ENCODE measurements at places on chromosomes 13 and 19.

GRCh38 chr13:97385854-97386253, 48.1 kb upstream of the RAP2A start:
- DNase-seq: no peak

DNA sequence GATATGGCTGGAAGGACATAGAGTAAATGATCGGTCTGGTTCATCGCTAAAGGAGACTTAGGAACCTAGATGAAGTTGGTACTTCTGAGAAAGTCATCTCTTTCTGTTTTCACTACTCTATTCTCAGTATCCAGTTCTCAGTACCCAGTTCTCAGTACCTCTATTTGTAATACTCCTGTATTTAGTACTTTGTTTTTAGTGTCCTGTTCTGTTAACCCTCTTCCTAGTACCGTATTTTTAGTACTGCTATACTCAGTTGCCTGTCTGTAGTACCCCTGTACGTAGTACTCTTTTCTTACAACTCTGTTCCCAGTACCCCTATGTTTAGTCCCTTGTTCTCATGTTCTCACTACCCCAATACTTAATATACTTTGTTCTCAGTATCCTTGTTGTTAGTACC, 1.2 kb downstream of the RFXAP start:
- DNase-seq: no peak

- no peak for DNase-seq
These were observed 263.1 kb downstream of the ZNF536 start for GRCh38 chr19:30634996-30635975.

DNA sequence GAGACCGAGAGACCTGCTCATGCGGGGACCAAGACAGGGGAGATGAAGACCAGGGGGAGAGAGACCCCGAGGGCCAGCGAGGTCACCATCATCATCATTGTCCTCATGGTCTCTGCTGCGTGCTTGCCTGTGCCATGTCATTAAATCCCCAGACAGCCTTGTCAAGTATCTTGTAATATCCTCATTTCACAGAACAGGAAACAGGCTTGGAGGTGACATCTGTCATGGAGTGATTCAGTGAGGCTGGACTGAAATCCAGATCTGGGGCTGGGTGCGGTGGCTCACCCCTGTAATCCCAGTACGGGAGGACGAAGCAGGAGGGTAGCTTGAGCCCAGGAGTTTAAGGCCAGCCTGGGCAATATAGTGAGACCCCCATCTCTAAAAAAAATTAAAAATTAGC, 5.9 kb upstream of the NANOS2 start:
- DNase-seq: no peak

DNA sequence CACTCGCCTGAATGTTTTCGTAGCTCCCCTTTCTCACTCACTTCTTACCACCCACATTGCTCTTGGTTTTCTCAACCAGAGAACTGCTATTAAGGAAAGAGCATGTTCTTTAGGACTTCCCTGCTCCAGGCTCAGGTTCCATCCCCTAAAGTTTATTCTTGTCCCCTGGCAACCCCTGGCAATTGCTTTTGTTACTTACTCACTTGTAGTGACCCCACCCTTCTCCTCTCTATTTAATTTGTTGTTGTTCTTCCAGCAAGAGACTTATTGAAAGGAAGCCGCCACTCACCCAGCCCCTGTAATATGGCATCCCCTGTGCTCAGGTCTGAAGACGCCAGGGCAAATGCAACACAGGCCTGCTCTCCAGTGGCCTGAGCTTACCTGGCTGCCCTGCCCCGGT, 233.7 kb upstream of the SOX21 start:
- no peak for DNase-seq

GRCh38 chr13:44409595-44409994, 36.0 kb downstream of the SERP2 start:
- DNase-seq: no peak

GRCh38 chr13:112172017-112172416, 105.1 kb downstream of the SOX1 start:
- no peak for DNase-seq
